ENCODE measurements at places on chromosomes 16 and 17. TPM values are rescaled to one million over a fixed set of nuclear protein-coding genes. Genes with fewer than 3 reads are reported as not detected.

SLC38A8 gene
- total RNA-seq = not detected

TAC4 gene
- total RNA-seq = not detected

PLA2G10 gene
- total RNA-seq = not detected

TBKBP1 gene
- total RNA-seq = 21.7 TPM

ATP1B2 gene
- total RNA-seq = 1.4 TPM

CLDN6 gene
- not detected for total RNA-seq

CA5A gene
- total RNA-seq = not detected

CACNG1 gene
- not detected for total RNA-seq

PRR35 gene
- not detected for total RNA-seq

IL34 gene
- 2.4 TPM for total RNA-seq

GCGR gene
- 0.26 TPM for total RNA-seq

PPL gene
- 10.9 TPM for total RNA-seq

OTOP2 gene
- total RNA-seq = not detected

C1QTNF1 gene
- 563 TPM for total RNA-seq

GP2 gene
- total RNA-seq = 2.2 TPM

GNAO1 gene
- 3.0 TPM for total RNA-seq

CD300E gene
- total RNA-seq = 7.3 TPM

CEP295NL gene
- total RNA-seq = 6.5 TPM

ADGRG1 gene
- 96.3 TPM for total RNA-seq

SECTM1 gene
- total RNA-seq = 14.6 TPM

CLEC10A gene
- 20.6 TPM for total RNA-seq

APOBR gene
- 4.1 TPM for total RNA-seq

CA7 gene
- not detected for total RNA-seq

RNF166 gene
- total RNA-seq = 22.5 TPM

HBQ1 gene
- not detected for total RNA-seq

LLGL2 gene
- 8.2 TPM for total RNA-seq

HOXB6 gene
- 8.9 TPM for total RNA-seq

ANKS4B gene
- 0.06 TPM for total RNA-seq

ALOX15 gene
- total RNA-seq = not detected

GGT6 gene
- not detected for total RNA-seq

SLC16A6 gene
- 8.4 TPM for total RNA-seq

LCAT gene
- 32.1 TPM for total RNA-seq

FAM117A gene
- total RNA-seq = 5.9 TPM

NOD2 gene
- 4.5 TPM for total RNA-seq

ZACN gene
- not detected for total RNA-seq

HYDIN gene
- 0.55 TPM for total RNA-seq

MAF gene
- 100 TPM for total RNA-seq

PLCD3 gene
- total RNA-seq = 64.2 TPM

TMEM238L gene
- not detected for total RNA-seq

MYH13 gene
- total RNA-seq = not detected

ZG16B gene
- total RNA-seq = not detected

TBC1D3 gene
- not detected for total RNA-seq

YPEL2 gene
- 35.5 TPM for total RNA-seq

GUCY2D gene
- total RNA-seq = not detected

SLC5A10 gene
- not detected for total RNA-seq

PRSS36 gene
- 9.8 TPM for total RNA-seq

IFT20 gene
- 31.3 TPM for total RNA-seq

NRN1L gene
- not detected for total RNA-seq

All from mesenteric fat pad (tissue), 1 donor.